ENCODE measurements at places on chromosomes 16 and 17.

- ATAC-seq = no peak
Measured at GRCh38 chr17:43669971-43670644, 8.4 kb upstream of the MEOX1 start.

DNA sequence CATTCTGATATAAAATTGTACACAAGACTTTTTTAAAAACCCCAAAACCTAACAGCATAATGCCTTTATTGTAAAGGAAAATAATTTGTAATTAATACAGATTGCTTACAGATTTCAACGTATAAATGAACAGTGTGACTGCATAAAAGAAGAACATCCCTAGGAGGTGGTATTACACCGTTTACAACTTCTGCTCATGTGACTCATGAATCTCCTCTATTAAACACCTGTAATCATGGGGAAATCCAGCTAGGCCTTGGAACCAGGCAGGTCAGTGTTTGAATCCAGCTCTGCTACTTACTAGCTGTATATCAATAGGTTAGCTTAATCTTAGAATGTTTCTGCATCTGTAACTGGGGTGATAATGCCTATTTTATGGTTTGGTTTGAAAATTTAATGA lies 15.2 kb downstream of the RABEP1 start:
- no peak for ATAC-seq

DNA sequence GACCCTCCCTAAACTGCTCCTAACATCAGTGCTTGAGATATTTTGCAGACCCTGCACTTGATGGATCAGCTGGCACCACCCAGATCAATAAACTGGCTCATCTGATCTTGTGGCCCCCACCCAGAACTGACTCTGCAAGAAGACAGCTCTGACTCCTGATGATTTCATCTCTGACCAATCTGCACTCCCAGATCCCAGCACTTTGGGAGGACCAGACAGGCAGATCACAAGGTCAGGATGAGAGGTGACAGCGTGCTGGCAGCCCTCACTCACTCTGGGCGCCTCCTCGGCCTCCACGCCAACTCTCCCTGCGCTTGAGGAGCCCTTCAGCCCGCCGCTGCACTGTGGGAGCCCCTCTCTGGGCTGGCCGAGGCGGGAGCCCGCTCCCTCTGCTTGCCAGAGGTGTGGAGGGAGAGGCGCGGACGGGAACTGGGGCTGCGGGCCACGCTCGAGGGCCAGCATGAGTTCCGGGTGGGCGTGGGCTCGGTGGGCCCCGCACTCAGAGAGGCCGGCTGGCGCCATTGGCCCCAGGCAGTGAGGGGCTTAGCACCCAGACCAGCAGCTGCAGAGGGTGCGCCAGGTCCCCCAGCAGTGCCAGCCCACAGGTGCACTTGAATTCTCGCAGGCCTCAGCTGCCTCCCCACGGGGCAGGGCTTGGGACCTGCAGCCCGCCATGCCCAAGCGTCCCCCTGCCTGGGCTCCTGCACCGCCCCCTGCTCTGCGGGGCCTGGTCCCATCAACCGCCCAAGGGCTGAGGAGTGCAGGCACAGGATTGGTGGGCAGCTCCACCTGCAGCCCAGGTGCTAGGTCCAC lies 2.4 kb upstream of the C16orf54 start:
- no peak for ATAC-seq

DNA sequence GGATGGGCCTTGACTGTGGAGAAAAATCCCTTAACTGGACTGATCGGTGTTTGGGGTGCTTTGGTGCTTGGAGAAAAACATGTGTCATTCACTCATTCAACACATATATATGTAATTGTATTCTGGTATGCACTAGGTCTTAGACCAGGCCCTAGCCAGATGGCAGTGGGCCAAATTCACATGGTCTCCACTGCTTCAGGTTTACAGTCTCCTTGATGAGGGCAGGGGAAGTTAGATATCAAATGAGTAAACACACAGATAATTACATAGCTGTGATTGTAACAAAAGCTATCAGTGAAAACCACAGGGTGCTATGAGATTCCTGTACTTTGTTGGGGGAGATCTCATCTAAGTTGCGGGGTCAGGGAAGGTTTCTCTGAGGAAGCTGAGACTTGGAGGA lies 78.8 kb downstream of the WWP2 start:
- no peak for ATAC-seq

DNA sequence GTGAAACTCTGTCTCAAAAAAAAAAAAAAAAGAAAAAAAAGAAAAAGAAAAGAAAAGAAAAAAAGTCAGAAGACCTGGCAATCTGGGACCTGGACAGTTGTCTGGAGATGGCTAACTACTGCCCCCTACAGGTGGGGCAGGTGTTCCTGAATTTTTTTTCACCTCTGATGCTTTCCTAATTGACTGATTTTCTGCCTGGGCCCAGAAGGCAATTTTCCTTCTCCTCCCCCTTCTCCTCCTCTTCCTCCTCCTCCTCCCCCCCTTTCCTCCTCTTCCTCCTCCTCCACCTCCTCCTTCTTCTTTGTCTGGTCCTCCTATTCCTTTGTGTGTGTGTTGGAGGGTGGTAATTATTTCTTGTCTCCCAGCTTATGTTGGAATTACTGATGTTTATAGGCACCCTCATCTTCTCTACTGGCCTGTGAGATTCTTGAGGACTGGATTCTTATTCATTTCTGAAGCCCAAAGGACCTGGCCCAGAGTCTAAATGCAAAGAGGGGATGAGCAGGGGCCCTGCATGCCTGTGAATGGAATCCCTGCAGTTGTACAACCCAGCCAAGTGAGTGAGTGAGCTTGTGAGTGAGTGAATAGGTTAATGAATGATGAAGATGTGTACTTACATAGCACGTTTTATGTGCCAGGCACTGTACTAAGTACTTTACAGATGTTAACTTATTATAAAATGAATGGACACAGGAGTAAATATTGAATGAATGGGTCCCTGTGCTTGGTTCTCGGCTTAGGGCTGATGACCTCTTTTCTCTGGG lies 26.9 kb downstream of the IRX5 start:
- ATAC-seq = no peak

DNA sequence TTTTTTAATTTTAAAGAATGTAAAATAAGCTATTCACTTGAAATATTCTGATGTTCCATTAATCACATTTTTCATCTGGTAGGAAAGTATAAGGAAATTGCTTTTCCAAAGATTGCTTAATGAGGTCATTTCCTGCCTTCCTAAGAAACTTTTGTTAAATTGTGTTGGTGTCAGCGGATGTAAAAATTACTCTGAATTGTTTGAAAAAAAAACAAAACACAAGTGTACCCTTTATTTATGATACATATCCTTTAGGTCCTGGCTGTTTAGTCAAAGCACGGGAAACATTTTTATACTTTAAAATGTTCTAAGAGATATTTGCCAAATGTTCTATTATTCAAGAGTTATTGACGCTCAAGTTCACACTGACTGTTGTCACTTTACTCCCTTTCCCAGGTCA lies 1357.4 kb upstream of the GOT2 start:
- ATAC-seq = no peak

DNA sequence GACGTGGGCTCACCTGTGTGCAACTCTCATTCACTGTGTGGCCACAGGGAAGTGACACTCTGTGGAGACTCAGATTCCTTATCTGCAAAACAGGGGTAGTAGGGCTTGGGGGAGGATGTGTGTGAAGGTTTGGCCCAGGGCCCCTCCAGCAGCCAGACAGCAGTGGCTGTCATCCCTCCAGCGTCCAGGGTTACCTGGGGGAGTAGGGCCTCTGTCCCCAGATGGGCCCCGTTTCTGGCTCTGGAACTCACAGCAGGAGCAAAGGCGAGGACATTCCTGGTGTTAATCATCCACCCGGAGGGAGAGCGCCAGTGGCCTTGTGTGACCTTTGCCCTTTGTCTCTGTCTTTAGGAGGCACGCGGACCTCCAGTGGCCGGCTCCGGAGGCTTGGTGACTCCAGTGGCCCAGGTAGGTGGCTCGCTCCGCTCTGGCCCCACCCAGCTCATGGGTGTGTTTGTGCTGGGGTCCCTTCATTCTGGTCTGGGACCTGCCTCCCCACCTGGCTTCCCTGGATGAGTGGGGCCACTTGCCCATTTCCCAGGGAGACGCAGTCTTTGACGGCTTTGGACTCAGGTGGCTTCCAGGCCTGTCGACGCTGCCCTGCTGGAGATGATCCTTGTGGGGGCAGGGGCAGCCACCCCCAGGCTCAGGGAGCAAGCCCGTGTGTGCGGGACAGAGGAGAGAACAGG lies 166.2 kb downstream of the SEC14L1 start:
- no peak for ATAC-seq

DNA sequence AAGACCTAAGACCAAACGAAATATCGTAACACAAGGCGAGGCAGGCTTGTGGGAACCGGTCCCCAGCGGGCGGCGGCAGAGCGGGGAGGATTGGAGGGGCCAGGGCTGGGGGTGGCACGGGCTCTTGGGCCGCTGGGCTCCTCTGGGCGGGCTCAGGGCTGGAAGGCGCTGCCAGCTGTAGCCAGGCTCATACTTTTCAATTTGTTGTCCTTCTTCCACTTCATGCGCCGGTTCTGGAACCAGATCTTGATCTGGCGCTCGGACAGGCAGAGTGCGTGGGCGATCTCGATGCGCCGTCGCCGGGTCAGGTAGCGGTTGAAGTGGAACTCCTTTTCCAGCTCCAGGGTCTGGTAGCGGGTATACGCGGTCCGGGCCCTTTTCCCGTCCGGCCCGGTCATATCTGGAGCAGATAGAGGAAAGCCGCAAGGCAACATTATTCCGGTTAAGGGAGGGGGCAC lies 1.5 kb downstream of the HOXB5 start:
- no peak for ATAC-seq

- no peak for ATAC-seq
Measured at GRCh38 chr17:49247944-49248343, 17.4 kb upstream of the PHOSPHO1 start.

DNA sequence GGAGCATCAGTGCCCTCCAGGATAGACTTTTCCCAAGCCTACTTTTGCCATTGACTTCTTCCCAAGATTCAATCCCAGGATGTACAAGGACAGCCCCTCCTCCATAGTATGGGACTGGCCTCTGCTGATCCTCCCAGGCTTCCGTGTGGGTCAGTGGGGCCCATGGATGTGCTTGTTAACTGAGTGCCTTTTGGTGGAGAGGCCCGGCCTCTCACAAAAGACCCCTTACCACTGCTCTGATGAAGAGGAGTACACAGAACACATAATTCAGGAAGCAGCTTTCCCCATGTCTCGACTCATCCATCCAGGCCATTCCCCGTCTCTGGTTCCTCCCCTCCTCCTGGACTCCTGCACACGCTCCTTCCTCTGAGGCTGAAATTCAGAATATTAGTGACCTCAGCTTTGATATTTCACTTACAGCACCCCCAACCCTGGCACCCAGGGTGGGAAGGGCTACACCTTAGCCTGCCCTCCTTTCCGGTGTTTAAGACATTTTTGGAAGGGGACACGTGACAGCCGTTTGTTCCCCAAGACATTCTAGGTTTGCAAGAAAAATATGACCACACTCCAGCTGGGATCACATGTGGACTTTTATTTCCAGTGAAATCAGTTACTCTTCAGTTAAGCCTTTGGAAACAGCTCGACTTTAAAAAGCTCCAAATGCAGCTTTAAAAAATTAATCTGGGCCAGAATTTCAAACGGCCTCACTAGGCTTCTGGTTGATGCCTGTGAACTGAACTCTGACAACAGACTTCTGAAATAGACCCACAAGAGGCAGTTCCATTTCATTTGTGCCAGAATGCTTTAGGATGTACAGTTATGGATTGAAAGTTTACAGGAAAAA lies 9.7 kb upstream of the CYLD start:
- ATAC-seq = no peak

GRCh38 chr17:74833501-74834377 lies 25.9 kb downstream of the GRIN2C start:
- no peak for ATAC-seq

DNA sequence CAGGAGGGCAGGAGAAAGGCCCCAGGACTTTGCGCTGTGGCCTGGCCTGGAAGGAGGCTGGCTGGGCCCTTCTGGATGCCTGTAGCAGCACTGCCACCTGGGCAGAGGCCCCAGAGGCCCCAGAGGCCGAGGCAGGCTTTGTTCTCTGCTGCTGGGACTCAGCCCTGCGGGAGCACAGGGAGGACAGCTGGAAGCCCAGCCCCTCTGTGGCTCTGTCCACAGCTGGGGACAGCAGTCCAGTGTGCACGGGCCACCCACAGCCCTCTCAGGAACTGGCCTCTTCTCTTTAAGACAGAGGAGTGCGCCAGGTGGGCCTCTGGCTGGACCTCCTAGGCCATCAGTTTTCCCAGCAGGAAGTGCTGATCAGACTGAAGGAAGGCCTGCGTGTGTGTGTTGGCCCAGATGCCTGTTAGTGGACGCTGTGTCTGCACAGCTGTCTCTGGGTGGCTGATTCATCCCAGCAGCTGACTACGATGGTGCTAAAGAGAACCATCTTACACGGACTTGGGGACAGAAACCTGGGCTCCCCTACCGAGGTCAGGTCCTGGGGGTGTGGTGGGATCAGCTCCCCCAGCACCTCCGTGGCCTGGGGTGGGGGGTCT lies 26.9 kb upstream of the ZNF750 start:
- peak; percentile 77 for ATAC-seq

- ATAC-seq = no peak
Measured at GRCh38 chr17:17480593-17481148, 3.9 kb downstream of the MED9 start.

- ATAC-seq = no peak
Measured at GRCh38 chr17:78667741-78668640, 90.8 kb upstream of the DNAH17 start.

DNA sequence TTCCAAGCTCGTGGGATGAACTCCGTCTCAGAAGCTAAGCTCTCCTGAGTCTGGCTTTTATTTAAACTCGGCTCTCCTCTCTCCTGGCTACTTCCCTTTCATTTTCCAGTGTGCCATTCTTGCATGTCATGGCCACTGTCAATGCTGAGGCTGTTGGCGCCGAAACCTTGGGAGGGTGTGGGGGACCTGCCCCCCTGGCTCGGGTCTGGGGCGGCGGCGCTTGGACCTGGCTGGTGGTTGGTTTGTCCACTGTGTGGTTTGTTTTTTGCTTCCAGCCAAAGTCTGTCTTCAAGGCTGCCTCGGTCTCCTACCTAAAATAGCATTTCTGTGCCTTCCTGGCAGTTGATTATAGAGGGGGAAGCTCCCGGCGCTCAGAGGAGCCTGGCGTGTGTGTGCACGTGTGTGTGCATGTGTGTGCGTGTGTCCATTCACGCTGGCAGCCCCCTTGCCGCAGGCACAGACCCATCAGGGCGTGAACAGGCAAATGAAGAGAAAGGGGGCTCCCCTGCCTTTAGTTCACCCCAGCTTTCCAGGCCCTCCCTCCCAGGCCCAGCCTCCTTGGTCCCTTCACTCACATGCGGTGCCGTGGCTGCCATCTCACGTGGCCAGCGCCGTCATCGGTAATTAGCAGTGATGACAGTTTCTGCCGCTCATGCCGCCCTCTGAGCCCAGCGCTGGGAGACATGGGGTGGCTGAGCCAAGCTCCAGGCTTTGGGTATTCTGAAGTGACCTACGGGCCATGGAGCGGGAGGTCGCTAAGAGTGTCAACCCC lies 179.9 kb downstream of the SEC14L1 start:
- no peak for ATAC-seq

- ATAC-seq = no peak
Measured at GRCh38 chr16:65120461-65120830, 1.4 kb downstream of the CDH11 start.

- ATAC-seq = no peak
Measured at GRCh38 chr16:78515421-78515820, 416.0 kb downstream of the WWOX start.
